ENCODE measurements at places on chromosomes 6 and 20.

DNA sequence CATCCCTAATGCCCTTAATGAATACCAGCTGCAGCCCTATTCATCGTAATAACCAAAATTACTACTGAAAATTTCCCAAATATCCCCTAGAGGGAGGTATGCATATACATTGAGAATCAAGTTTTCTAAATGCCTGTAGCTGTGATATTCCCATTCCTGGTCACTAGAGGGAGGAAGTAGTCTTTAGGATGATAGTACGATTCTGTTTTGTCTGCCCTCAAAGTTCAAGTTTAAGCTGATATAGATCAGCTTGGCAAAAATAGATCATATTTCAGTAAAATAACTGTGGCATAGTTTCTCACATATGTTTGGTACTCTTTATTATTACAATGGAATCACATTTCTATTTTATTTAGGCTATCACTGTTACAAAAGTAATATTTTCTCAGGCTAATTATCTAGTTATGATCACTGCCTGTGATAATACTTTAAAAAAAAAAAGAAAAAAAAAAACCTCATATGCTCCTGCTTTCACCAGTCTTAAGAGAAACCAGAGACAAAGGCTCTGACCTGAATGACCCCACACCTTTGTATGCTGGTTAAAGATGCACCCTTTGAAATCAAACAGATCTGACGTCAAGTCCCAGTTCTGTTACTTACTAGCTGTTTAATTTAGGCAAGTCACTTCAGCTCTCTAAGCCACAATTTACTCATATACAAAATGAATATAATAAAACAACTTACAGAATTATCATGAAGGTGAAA, 11.0 kb downstream of the TSPYL1 start:
- peak; percentile 66 for DNase-seq

DNA sequence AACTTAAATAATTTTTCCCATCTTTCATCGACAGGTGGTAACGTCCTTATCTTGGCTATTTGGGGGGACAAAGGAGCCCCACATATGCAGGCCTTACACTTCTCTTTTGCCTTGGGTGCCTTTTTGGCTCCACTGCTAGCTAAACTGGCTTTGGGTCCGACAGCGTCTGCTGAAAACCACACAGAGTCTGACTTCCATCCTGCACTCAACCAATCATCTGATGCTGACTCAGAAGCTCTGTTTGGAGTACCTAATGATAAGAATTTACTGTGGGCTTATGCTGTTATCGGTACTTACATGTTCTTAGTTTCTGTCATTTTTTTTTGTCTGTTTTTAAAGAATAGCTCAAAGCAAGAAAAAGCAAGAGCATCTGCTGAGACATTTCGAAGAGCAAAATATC, 178.5 kb downstream of the SLC16A10 start:
- DNase-seq, result no peak

- no peak for DNase-seq
Observed at GRCh38 chr20:51554538-51555165, 12.1 kb upstream of the NFATC2 start.

DNA sequence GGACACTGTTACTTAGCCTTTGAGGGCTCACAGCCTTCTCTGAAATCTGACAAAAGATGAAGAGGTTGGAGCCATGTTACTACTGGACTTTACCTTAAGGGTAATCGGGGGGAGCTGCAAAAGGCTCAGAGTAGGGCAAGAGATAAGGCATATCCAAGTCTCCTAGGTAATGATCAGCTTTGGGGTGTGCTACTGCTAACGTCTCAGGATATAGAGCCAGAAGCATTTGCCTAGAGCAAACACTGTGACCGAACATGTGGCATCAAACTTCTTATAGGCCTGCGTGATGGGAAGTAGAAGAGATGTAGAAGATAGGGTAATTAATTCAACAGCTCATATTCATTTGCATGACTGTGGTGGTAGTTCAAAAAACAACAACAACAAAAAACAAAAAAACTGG, 11.1 kb downstream of the UBE2V1 start:
- no peak for DNase-seq

GRCh38 chr6:169583886-169584541, 117.8 kb downstream of the WDR27 start:
- DNase-seq, result no peak

DNA sequence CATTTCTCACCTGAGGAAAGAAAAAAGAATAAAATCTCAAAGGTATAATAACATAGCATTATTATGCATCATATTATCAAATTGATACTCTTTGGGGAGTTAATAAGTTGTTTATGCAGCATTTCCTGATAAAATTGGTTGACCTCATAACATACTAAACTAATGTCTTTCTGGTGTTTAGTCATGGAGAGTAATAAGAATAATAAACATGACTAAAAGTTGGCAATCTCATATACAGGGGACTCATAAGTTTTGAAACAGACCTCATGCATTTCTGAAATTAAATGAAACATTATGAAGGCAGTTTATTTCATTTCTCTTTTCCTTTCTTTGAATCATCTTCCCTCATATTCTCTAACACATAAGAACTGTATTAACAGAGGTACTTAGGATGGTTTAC, 60.5 kb upstream of the PRDM1 start:
- no peak for DNase-seq

- no peak for DNase-seq
Observed at GRCh38 chr20:63463400-63464288, 8.8 kb downstream of the KCNQ2 start.

- no peak for DNase-seq
Observed at GRCh38 chr6:138568997-138569396, 69.7 kb upstream of the NHSL1 start.

DNA sequence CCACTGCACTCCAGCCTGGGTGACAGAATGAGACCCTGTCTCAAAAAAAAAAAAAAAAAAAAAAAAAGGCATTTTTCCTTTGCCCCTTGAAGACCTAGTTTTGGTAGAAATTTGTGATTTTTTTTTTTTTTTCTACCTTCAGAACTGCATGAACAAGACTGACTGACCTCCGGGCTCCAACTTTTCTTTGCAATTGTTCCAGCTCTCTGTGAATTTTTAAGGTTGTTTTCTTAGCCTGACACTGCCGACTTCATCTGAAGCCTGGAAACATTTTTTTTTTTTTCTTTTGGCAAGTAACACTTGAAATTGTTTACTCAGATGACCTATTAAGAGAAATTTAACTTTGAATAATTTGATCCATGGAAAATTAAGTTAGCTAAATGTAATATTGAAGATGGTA, 73.0 kb downstream of the SLC24A3 start:
- DNase-seq, result no peak

- DNase-seq, result peak; percentile 17
Observed at GRCh38 chr20:52191132-52191915, at the start of gene ZFP64. ZFP64 (minus strand) TSS chr20:52191779; CDS start chr20:52191636, 143 bp downstream.

GRCh38 chr6:117552618-117553017, 49.7 kb downstream of the GOPC start:
- no peak for DNase-seq

DNA sequence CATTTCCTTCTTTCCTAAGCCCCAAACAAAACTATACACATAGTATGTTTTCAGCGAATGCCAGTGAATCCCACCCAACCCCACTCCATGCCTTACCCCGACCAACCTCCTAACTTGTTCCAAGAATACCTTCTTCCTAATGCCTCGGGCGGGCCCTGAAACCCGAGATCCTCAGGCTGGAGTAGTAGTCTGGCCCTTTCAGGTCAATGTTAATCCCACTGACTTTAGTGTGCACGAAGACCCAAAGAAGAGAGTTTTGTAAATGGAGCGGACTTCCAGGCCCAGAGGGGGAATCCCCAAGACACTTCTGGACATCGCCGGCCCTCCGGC, 394 bp downstream of the YIPF3 start:
- no peak for DNase-seq

DNA sequence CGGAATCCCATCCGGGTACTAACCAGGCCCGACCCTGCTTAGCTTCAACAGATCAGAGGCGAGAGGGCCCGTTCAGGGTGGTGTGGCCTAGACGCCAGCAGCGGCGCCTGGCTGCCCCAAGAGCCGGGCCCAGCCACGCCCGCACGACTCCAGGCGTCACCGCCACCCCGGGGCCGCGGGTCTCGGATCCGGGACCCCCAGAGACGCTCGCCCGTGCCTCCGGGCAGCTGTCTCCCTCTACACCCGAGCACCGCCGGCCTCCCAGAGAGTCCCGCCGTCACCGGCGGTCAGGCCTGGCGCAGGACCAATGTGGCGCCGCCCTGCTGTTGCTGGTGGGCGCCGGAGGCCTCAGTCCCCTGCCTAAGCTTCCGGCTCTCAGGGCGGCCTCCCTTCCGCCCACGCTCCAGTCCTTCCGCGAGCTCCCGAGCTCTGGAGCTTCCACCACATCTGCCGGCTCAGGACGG, 441.2 kb upstream of the DEFB115 start:
- DNase-seq, result no peak

DNA sequence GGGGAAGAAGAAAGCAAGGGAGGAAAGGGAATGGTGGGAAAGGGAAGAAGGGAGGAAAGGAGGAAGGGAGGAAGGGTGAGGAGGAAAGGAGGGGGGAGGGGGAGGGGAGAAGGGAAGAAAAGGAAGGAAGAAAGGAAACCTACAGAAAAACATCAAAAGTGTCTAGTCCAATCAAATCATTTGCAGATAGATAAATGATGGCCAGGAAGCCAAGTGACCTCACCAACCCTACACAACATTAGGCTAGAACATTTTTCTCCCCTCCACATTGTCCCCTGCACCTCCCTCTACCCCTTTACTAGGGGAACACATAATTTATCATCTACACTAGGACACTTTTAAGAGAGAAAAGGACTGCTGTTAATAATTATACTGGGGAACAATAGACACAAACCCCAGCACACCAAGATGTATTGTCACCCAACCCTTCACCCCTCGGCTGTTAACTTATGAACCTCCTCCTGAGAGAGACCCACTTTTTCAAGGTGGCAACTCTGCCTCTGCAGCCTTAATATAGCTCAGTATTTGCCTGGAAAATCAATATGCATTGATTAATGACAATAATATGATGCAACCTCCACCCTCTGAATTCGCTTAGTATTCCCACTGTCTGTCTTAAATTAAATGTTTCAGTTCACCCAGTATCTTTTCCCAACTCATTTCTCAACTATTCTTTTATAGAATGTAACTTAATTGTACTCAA, 231.2 kb downstream of the PTPRT start:
- no peak for DNase-seq

DNA sequence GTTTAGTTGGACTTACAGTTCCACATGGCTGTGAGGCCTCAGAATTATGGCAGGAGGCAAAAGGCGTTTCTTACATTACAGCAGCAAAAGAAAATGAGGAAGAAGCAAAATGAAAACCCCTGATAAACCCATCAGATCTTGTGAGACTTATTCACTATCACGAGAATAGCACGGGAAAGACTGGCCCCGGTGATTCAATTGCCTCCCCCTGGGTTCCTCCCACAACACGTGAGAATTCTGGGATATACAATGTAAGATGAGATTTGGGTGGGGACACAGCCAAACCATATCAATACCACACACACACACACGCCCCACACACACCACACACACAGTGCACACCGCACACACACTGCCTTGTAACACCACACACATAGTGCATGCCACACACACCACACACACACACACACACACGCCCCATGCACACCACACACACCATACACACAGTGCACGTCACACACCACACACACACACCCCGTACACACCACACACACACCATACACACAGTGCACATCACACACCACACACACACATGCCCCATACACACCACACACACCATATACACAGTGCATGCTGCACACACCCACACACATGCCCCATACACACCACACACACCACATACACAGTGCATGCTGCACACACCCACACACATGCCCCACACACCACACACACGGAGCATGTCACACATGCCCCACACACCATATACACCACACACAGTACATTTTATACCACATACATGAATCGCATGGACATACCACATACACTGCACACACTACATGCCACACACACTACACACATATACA, 310.5 kb downstream of the TAF4 start:
- DNase-seq, result no peak

DNA sequence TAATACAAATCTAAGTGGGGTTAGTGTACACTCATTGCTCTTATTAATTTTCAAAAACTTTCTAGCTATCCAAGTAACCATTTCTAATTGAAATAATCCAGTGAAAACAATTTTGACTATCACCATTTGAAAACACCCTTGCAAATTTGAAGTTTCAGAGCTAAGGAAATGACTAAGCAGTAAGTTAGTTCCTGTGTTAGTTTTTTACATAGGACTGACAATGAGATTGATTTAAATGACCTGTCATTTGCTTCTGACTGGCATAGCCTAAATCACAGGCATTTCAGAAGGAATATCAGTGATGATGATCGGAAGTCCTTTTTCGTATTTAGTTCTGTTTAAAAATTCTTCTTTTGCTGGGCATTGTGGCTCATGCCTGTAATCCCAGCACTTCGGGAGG, 27.0 kb downstream of the STK4 start:
- DNase-seq, result no peak

DNA sequence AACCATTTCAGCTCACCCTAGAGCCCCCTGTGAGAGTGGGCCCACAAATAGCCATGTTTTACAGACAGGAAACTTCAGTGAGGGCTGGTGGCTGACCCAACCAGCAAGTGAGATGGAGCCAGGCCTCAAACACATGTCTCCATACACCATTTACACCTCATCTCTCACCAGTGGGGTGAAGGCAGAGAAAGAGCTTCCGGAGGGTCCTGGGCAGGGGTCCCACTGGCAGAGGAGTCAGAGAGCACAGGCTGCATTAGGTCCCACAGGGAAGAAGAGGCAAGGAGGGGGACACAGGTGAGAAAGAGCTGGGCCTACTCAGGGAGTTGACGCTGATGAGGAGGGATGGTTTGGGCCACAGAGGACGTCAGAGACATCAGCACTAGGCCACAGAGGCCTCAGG, 172.6 kb downstream of the VEGFA start:
- DNase-seq, result no peak

- peak; percentile 43 for DNase-seq
Observed at GRCh38 chr20:10447028-10447427, 11.9 kb downstream of the SLX4IP start.

GRCh38 chr6:89411145-89412070, 665 bp downstream of the RRAGD start:
- no peak for DNase-seq

GRCh38 chr20:63293456-63293855, 470 bp downstream of the COL20A1 start:
- DNase-seq, result no peak

GRCh38 chr6:30074331-30075093, 1.1 kb downstream of the RNF39 start:
- no peak for DNase-seq
